Activated naive CD8-positive, alpha-beta T cell treated with anti-CD3 and anti-CD28 coated beads, Interleukin-2, amount 50 U/mL, for 16 hours (primary cell): ENCODE measurements at places on chromosomes 1 and 21.
A peak's percentile ranks its signal among the peaks of the same experiment; 100 is the strongest.

GRCh38 chr1:243751506-243751905 lies 98.5 kb downstream of the AKT3 start:
- DNase-seq = no peak

GRCh38 chr21:45381865-45382696 lies 22.9 kb upstream of the COL18A1 start:
- DNase-seq = no peak

- DNase-seq = no peak
Observed at GRCh38 chr1:156796340-156797097, 20.1 kb downstream of the SH2D2A start.

DNA sequence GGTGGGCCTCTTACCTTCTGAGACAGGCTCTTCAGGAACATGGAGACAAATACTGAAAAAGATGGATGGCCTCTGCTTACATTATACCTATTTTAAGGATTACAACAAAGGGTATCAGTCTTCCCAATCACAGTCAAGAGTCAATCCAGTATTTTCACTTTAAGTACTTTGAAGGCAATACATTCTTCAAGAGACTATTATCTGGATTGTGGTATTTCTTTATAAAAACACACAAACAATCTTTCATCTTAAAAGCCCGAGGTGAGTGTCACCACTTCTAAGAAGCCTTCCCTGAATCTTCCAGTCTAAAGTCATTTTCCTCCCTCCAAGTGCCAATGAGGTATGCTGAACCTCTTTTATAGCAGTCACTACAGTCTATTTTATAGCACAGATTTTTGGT lies 45.3 kb downstream of the WASF2 start:
- DNase-seq = no peak

DNA sequence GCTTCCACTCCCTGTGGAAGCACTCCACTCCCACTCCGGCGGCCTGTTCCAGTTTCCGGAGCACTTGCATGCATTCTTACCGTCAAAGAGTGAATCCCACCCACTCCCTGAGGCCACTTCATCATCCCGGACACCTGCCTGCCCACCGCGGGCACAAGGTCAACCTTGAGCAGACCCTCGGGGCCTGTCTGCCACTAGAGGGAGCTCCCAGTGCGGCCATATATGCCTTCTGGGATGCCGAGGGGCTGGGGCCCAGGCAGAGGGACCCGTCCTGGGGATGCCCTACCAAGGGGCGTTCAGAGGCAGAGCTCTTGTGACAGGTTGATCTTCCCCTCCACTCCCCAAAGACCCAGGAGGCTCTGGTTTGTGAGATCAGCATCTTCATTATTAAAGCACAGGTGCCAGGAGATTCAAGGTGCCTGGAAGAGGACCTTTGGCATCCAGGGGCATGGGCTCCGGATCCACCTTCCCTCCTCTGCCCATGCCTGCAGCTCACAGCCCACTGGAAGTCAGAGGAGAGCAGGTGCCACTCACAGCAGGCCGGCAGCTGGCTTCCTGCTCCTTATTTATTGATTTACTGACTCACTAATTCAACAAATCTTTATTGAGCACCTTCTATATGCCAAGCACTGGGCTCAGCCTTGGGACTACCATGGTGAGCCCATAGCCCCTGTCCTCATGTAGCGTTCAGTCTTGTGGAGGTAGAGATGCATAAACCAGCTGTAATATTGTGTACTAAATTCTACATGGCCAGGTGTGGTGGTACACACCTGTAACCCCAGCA lies 47.3 kb downstream of the UBIAD1 start:
- peak; percentile 6 for DNase-seq

DNA sequence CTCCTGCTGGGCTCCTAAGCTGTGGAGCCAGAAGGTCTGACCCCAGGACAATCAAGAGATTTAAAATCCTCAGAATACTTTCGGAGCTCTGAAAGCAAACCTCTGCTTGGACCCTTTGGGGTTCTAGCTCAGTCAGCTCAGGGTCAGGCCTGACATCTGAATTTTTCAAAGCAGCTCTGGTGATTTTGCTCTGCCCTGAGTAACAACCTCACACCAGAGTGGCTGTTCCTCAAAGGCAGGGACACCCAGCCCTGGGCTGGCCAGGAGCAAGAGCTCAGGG lies 11.9 kb downstream of the SLC1A7 start:
- no peak for DNase-seq

DNA sequence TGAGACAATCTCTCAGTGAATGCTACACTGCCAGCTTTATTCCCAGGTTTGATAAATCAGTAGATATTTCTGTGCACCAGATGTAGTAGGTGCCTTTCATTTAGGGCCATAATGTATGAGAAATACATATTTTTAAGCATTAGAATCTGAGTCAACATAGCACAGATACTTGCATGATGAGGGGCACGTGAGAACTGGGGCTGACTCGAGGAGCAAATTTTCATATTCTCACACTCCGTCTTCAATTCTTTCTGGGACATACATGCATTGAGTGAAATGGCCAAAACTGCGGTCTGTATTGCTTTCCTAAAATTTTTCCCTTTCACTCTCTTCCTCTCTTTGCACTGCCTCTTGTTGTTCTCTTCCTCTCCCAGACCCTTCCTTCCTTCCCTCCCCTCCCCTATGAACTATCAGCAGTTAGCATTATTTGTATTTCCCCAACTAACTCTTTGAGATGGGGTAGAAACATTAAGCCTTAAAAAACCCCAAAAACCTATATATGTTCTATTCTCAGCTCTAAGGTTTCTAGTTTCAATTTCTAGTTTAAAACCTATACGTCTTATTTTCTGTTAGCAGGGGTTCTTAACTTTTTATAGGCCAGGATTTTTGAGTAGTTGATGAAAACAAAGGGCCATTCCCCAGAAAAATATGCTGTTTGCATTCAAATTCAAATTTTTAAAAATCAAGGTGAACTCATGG lies 289.1 kb downstream of the PTBP2 start:
- no peak for DNase-seq

DNA sequence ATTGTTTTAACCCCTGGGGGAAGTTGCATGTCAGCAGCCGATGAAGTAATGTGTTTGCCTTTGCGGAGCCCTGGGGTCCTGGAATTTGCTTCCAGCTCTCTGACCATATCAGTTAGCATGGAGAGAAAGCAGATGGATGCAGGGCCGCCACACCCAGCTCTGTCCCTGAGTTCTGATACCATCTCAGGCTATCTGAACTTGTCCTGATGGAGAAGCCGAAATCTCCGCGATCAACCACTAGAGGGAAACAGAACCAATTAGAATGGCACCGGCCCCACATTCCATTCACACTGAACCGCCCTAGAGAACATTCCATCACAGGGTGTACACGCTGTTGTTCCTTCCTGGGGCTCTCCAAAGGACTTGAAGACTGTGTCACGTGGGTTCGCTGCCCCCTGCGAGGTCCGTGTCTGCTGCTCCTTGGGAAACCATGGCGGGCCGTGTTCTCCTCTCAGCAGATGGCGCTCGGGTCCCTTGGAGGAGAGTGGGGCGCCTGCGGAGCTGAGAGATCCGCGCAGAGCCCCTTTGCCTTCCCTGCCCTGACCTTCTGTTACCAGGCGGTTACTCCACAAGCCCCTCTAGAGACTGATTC lies 75.4 kb downstream of the ABCA4 start:
- DNase-seq = no peak

GRCh38 chr1:119435052-119435451 lies 20.1 kb downstream of the HSD3B2 start:
- no peak for DNase-seq

DNA sequence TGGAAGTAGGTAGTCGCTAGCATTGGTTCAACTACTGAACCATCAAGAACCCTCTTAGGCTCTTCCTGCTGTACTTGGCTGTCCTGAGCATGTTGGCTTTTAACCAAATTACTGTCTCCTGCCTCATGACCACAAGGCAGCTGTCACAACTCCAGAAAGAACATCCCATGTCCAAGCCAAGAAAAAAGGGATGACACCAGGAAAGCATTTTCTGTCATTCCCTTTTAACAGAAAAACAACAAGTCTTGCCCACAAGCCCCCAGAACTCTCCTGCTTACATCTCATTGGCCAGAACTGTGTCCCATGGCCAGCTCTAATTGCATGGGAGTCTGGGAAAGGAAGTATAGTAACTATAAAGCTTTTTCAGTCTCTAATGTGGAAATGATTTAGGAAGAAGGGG lies 2.4 kb upstream of the RNU5D-1 start:
- DNase-seq = no peak

- DNase-seq = no peak
Observed at GRCh38 chr1:38005195-38006007, at the start of gene FHL3. Gene FHL3 (minus strand): TSS chr1:38005514. CDS start chr1:37999412, 6,102 bp downstream.

GRCh38 chr1:25861316-25862286 lies 2.3 kb upstream of the AUNIP start:
- no peak for DNase-seq

DNA sequence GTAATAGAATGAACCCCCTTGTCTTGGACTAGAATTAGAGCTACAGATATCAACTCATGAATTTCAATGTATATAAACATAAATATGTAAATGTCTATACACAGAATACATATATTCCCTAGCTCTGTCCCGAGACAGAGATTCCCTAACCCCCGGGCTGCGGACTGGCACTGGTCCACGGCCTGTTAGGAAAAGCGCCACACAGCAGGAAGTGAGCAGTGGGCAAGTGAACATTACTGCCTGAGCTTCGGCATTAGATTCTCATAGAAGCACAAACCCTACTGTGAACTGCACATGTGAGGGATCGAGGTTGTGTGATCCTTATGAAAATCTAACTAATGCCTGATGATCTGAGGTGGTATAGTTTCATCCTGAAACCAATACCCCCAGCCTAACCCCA lies 51.2 kb downstream of the PIK3R3 start:
- no peak for DNase-seq

DNA sequence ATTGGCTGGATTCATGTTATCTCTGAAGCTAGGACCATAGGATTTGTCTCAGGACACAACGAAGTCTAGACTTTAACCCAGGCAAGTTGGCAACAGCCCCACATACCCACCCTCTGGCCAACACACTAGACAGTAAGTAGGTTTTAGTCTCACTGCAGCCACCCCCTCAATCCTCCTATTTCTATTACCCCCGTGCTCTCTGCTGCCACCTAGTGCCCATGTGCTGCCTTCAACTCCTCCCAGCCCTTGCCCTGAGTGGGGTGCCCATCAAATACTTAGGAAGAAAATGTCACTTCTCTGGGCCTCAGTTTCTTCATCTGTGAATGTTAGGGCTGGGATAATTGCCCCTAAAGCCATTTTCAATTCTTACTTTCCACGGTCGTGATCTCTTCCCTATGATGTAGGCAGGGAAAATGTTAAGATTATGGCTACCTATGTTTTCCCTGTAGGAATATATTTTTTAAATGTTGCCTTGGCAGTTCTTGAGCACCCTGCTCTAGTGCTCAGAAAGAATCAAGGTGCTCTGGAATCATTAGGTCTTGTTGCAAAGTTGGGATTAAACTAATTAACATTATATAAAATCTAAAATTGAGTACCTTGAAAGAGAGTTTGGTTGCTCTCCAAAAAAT lies 213.0 kb downstream of the LMX1A start:
- DNase-seq = no peak

DNA sequence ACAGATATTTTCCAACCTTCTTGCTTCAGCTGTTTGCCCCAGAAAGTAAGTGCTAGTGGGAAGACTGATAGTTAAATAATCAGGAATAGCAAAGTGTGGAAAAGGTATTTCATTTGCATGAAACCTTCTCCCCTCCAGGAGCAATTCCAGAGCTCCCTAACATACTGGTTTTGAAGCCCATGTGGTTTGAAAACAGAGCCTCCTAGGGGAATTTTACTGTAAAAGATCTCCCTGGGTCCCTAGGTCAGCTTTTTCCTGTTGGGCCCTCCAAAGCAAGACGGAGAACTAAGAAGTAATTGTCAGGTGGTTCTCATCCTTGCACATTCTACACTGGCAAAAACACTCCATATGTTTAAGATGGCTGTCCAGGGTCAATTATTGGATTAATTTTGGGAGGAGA lies 218.7 kb upstream of the FOXD3 start:
- no peak for DNase-seq

DNA sequence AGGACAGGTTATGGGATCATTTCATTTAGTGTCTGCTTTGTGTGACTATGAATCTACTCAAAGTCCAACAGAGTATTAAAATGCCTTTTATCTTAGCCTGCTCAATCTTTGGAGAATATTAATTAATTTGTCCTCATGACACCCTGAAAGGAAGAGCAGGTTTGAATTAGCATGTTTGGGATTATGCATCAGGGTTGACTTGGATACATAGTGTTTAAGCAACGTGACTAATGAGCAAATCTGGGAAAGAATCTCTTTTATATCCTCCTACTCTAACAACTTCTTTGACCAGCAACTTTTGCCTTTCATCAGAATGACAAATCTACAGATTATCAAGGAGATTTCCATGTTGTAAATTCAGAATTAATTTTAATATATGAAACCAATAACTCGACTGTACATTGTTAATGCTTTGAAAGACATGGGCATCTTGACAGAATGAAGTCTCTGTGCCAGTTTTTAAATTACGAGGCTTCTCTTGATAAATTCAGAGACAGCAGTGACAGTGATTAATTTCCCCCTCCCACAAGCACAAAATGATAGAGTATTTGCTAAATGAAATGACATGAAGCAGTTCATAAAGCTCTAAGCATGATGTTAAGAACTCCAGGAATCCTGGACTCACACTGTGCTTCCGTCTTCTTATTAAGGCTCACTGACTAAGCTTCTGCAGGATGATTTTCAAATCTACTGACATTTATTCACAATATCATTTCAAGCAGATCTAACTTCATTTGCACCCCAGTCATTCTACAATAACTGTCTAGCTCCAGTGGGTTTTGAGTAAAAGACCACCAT lies 156.5 kb downstream of the PCNX2 start:
- no peak for DNase-seq
